Uterus (tissue), 4 donors: ENCODE measurements at places on chromosomes 3 and 15. TPM values are rescaled to one million over a fixed set of nuclear protein-coding genes. Genes with fewer than 3 reads are reported as not detected.

Gene SERPINI2
- total RNA-seq = not detected

Gene FAM81A
- total RNA-seq = not detected

Gene FOXB1
- not detected for total RNA-seq

Gene IQCH
- 0.26 TPM for total RNA-seq

Gene MITF
- total RNA-seq = 40.0 TPM

Gene GOLGA8M
- not detected for total RNA-seq

Gene SAMD7
- total RNA-seq = not detected

DNA sequence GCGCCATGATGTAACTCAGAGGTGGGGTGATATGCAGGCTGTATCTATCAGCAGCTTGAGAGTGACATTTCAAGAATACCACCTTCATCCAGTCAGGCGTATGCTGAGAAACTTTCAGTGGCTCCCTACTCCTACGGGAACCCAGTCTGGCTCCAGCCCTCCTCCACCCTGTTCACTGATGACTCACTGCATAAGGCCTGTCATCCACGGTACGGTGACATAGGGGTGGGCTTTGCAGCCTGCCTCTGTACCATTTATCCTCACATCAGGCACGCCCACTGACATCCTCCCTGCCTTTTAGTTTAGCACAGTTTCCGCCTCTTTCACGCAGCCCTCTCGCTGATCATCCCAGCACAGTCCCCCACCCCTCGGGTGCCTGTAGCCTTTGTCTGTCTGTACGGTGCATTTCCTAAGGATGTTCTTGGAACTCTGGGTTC, 11.7 kb downstream of the PXYLP1 start:
- H3K27me3 ChIP-seq = no peaks in the 10 kb centered on the region
- no peak overlapping the region for H3K27ac ChIP-seq
- DNase-seq = no peak

DNA sequence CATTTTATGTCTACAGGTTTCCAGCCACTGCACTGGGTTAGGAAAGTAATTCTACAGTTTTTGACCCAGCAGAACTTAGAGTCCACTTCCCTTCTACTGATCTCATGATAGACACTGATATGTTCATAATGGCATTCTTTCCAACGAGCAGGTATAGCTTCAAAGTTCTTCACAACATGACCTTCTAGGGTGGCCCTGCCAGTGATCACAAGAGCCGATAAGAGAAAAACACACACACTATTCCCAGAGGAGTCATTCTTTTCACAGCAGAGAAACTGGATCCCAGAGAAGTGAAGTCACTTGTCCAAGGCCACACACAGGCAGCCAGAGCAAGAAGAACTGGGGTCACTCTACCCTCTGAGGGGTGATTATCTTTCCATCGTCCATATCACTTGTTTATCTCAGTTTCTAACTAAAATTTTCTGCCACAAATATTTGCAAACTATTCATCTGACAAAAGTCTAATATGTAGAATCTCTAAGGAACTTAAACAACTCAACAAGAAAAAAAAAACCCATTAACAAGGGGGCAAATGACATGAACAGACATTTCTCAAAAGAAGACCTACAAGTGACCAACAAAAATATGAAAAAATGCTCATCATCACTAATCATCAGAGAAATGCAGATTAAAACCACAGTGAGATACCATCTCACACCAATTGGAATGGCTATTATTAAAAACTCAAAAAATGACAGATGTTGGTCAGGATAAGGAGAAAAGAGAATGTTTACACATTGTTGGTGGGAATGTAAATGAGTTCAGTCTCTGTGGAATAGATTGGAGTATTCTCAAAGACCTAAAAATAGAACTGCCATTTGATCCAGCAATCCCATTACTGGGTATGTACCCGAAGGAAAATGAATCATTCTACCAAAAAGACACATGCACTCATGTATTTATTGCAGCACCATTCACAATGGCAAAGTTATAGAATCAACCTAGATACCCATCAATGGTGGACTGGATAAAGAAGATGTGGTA, 31.5 kb downstream of the SPTSSB start:
- no peaks in the 10 kb centered on the region for H3K4me1 ChIP-seq
- no peak overlapping the region for H3K4me3 ChIP-seq
- no peak overlapping the region for H3K27ac ChIP-seq
- H3K36me3 ChIP-seq = no peaks in the 10 kb centered on the region

DNA sequence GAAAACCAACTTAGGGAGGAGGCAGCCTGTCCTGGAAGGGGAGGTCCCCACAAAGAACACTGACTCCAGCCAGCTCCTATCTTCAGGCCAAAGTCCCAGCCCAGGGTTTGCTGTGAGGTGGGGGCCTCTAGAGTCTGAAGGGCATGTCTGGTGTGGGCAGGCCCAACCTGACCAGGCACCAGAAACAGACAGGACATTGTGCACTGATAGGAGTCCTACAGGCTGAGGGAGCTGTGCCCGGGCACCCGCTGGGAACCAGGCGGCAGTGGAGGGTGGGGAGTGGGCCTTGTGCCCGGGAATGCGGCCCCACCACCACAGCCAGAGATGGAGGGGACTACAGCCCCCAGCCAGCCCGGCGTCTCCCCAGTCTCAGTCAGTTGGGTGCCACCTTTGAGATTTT, 161.4 kb downstream of the WNT7A start:
- H3K27me3 ChIP-seq = no peaks in the 10 kb centered on the region
- H3K27ac ChIP-seq = no peak overlapping the region
- no peak for DNase-seq
- H3K36me3 ChIP-seq = no peaks in the 10 kb centered on the region

- no peak overlapping the region for H3K4me3 ChIP-seq
- no peak overlapping the region for H3K27ac ChIP-seq
- DNase-seq = no peak
- no peaks in the 10 kb centered on the region for H3K27me3 ChIP-seq
- no peaks in the 10 kb centered on the region for H3K4me1 ChIP-seq
Observed at GRCh38 chr3:37973246-37974054, 17.1 kb upstream of the VILL start.
